Activated CD8-positive, alpha-beta T cell treated with anti-CD3 and anti-CD28 coated beads, Interleukin-2, amount 10 ng/mL, durations not matched to agents 7 days and 5 days (primary cell): ENCODE measurements at places on chromosomes 6 and 20. TPM values are rescaled to one million over a fixed set of nuclear protein-coding genes. Genes with fewer than 3 reads are reported as not detected.

DNA sequence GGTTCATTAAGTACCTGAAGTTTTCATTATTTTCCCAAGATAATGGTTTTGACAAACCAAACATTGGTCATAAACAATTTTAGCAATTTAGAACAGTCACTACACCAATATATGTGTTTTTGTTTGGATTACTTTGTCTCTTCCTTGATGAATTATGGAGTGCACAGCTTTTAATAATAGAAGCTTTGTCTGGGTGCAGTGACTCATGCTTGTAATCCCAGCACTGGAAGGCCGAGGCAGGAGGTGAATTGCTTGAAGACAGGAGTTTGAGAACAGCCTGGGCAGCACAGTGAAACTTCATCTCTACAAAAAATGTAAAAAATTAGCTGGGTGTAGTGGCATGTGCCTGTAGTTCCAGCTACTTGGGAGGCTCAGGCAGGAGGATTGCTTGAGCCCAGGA is 89.4 kb upstream of the ANKEF1 start:
- no peak overlapping the region for H3K27ac ChIP-seq
- H3K27me3 ChIP-seq: no peaks in the 10 kb centered on the region
- no peak overlapping the region for H3K4me3 ChIP-seq

- no peak for DNase-seq
- H3K4me3 ChIP-seq: no peak overlapping the region
- H3K27ac ChIP-seq: no peak overlapping the region
- no peaks in the 10 kb centered on the region for H3K27me3 ChIP-seq
- H3K36me3 ChIP-seq: peaks cover 8% of the 10 kb centered on the region
These were observed 29.4 kb downstream of the ABHD12 start for GRCh38 chr20:25361287-25361683.

GRCh38 chr20:19849341-19850197 is 91.5 kb downstream of the RIN2 start:
- H3K36me3 ChIP-seq: no peaks in the 10 kb centered on the region
- peaks cover 4% of the 10 kb centered on the region for H3K27me3 ChIP-seq
- DNase-seq: no peak
- no peak overlapping the region for H3K4me3 ChIP-seq
- no peaks in the 10 kb centered on the region for H3K4me1 ChIP-seq

PCK1 gene
- not detected for total RNA-seq

PLAGL1 gene
- 7.7 TPM for total RNA-seq

RBM12 gene
- total RNA-seq: 112 TPM

CPNE5 gene
- total RNA-seq: 1.4 TPM

DNA sequence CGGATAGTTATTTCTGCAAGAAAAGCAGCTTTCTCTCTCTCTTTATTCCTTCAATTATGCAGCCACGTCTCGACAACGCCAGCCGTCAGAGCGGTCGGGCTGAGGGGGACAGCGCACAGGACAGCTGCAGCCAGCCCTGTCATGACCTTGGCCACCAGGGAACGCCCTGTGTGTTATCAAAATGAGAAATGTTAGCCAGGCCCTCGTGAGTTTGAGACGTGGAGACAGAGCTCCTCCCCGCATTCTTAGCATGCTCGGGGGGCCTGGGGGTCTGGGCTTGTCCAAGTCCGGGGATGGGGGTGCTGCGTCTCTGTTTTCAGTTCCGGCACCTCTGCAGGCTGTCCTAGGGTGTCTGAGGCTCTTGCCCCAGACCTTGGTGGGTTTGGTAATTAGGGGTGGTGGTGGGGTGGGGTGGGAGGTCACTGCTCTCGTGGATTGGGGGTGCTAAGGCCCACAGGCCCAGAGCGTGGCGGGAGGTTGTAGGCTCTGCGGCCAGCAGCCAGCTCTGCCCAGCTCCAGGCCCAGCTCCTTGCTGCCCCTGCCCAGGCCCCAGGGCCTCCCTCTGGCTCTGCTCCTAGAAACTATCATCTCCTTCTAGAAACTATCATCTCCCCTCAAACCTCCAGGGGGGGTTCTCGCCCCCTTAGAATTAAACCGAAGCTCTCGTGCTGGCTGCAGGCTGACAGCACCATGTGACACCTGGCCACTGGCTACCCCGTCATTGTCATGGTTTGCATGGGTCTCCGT is 54.3 kb upstream of the GATA5 start:
- no peaks in the 10 kb centered on the region for H3K36me3 ChIP-seq

DNA sequence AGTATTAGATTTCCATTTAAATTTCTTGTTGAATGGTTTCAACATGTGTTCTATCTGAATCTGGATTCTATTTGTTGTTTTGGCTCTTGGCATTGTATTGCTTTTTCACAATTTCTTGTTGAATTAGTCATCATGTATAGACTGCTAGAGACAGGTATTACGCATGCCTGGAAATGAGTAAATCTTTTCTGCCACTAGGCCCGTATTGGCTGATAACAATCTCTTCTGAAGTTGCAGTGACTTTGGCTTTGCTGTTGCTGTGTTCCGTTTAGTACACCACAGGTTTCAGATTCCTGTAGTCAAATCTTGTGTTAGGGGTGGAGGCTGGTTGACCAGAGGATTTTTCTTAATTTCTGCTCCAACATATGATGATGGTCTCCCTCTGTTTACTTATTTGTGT is 1339.4 kb downstream of the GRIK2 start:
- H3K27ac ChIP-seq: no peak overlapping the region
- DNase-seq: no peak
- H3K4me3 ChIP-seq: no peak overlapping the region
- H3K27me3 ChIP-seq: no peaks in the 10 kb centered on the region
- no peaks in the 10 kb centered on the region for H3K4me1 ChIP-seq

GRCh38 chr20:23291575-23292240 is 58.9 kb upstream of the NXT1 start:
- H3K27ac ChIP-seq: no peak overlapping the region
- no peak for DNase-seq
- H3K4me3 ChIP-seq: no peak overlapping the region
- H3K27me3 ChIP-seq: no peaks in the 10 kb centered on the region

- H3K27ac ChIP-seq: no peak overlapping the region
- H3K4me3 ChIP-seq: no peak overlapping the region
- H3K4me1 ChIP-seq: no peaks in the 10 kb centered on the region
- H3K36me3 ChIP-seq: no peaks in the 10 kb centered on the region
These were observed 329.8 kb downstream of the KIF16B start for GRCh38 chr20:16243470-16243869.

DNA sequence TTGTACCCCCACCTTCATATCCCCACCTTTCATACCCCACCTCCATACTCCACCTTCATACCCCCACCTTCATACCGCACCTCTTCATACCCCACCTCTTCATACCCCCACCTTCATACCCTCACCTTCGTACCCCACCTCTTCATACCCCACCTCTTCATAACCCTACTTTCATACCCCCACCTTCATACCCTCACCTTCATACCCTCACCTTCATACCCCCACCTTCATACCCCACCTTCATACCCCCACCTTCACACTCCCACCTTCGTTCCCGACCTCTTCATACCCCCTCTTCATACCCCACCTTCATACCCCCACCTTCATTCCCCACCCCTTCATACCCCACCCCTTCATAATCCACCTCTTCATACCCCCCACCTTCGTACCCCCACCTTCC is 92.9 kb upstream of the NAA20 start:
- no peaks in the 10 kb centered on the region for H3K27me3 ChIP-seq
- H3K4me1 ChIP-seq: no peaks in the 10 kb centered on the region
- H3K27ac ChIP-seq: no peak overlapping the region

WFDC5 gene
- not detected for total RNA-seq

DNA sequence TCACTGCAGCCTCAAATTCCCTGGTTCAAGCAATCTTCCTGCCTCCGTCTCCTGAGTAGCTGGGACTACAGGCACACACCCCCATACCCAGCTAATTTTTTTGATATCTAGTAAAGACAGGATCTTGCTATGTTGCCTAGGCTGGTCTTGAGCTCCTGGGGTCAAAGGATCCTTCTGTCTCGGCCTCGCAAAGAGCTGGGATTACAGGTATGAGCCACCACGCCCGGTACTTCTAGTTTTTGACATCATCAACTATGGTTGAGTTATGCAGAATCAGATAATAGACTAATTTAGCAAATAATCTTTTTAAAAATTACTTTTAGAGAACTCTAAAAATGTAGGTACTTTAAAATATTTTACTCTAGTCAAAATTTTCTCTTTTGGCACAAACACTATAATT is 166.2 kb downstream of the SOX4 start:
- no peak for DNase-seq
- H3K27ac ChIP-seq: no peak overlapping the region
- no peak overlapping the region for H3K4me3 ChIP-seq
- no peaks in the 10 kb centered on the region for H3K36me3 ChIP-seq
